ENCODE measurements at places on chromosomes 12 and 14. TPM values are rescaled to one million over a fixed set of nuclear protein-coding genes. Genes with fewer than 3 reads are reported as not detected.

The RIPK3 gene
- 39.2 TPM for total RNA-seq

The TSPAN19 gene
- total RNA-seq, result not detected

The COX14 gene
- total RNA-seq, result 49.4 TPM

The TCL1B gene
- 0.54 TPM for total RNA-seq

The GAPDH gene
- 379 TPM for total RNA-seq

The ABCC9 gene
- not detected for total RNA-seq

GRCh38 chr12:12439636-12440035, 82.8 kb downstream of the BORCS5 start:
- DNase-seq, result no peak

DNA sequence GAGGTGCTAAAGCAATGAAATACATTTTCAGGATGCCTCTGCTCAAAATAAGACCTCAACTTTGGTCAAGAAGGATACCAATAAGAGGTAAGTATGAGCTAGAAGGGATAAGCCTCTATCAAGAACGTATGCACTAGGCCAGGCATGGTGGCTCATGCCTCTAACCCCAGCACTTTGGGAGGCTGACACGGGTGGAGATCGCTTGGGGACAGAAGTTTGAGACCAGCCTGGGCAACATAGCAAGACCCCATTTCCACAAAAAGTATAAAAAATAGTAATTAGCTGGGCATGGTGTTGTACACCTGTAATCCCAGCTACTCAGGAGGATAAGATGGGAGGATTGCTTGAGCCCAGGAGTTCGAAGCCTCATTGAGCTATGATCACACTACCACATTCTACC, 94.7 kb downstream of the PRKAB1 start:
- DNase-seq, result no peak

- DNase-seq, result no peak
Observed at GRCh38 chr14:53368711-53369201, 215.6 kb upstream of the DDHD1 start.

DNA sequence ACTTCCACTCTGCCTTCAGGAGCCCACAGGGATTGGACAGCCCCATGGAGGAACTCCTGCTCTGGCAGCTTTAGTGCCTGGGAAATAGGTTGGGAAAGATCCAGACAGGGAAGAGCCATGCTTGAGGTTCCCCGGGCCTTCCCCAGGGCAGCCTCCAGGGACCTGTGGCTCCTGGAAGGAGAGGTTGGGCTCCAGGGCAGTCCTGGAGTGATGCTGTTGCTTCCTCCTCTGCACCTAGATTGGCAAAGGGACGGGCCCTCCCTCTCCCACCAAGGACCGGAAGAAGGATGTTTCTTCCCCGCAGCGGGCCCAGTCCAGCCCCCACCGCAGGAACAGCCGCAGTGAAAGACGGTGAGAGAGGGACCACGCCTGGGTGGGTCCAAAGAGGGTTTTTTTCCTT, 16.5 kb downstream of the VASH1 start:
- no peak for DNase-seq

- peak; percentile 57 for DNase-seq
Observed at GRCh38 chr12:101670007-101670671, 27.3 kb upstream of the CHPT1 start.

GRCh38 chr14:60657456-60658210, 8.4 kb upstream of the SIX1 start:
- no peak for DNase-seq

DNA sequence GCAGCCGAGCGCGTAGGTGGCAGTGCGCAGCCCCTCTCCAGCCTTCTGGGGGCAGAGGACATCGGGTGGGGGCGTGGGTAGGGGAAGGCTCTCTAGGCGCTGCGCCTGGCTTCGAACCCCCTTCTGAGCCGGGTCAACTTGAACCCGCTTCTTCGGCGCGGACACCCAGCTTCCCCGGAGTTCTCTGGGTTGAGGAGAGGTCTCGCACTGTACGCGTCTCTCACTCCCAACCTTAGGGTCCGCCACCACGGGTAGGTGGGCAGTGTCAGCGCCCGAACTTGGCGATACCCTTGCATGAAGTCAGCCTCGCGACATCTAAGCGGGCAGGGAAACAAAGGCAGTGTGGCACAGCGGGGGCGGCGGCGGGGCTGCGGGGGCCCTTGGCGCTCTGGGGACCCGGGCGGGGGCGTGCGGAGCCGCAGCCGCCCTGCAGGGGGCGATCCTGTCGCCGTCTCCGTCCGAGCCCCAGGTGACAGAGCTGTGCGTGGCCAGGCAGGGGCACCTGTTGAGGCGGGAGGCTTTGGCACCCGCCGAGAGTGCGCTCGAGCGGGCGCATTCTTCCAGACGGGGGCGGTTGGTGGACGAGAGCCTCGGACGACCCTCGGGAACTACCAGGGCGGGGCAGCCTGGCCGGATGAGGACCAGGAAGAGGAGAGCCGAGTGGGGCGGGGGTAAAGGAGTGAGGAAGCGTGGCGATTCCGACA, 1.1 kb downstream of the GALNT16 start:
- peak; percentile 52 for DNase-seq

- DNase-seq, result no peak
Observed at GRCh38 chr14:104879983-104880565, 15.0 kb downstream of the CEP170B start.

- DNase-seq, result no peak
Observed at GRCh38 chr14:37901978-37902377, 305.7 kb upstream of the SSTR1 start.

GRCh38 chr14:38137005-38137404, 70.7 kb upstream of the SSTR1 start:
- no peak for DNase-seq

GRCh38 chr12:54277823-54278276, 2.1 kb downstream of the CBX5 start:
- no peak for DNase-seq

DNA sequence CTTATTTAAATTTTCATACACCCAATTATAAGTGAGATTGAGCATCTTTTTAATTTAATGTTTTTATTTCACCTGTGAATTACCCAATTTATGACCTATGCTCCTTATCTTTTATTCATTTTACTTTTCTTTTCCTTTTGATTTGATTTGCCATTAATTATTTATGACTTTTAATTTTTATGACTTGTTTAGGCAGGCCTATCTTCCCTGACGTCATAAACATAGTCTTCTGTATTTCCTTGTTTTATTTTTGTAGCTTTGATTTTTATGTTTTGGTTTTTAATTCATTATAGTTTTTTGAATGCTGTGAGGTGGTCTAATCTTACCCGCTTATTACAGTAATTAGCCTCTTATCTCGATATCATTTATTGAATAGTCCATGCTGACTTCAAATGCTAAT, 467.1 kb upstream of the FAR2 start:
- DNase-seq, result no peak

DNA sequence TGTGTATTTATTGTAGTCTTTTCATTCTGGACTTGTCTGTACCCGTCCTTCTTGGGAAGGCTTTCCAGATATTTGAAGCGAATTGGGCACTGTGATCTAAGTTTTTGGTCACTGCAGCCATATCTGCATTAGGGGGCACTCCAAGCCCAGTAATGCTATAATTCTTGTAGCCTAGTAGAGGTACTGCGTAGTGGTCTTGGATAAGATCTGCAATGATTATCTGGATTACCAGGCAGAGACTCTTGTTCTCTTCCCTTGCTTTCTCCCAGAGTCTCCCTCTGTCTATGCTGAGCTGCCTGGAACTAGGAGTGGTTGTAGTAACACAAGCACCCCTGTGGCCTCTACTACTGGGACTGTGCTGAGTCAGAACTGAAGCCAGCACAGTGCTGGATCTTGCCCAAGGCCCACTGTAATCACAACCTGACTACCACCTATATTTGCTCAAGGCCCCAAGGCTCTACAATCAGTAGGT, 30.0 kb downstream of the SLC38A2 start:
- peak; percentile 19 for DNase-seq

GRCh38 chr12:90112666-90113065, 404.0 kb upstream of the ATP2B1 start:
- DNase-seq, result no peak

- DNase-seq, result no peak
Observed at GRCh38 chr14:54025661-54026060, 69.0 kb upstream of the BMP4 start.

GRCh38 chr12:95412482-95413311, 61.3 kb upstream of the METAP2 start:
- DNase-seq, result no peak

- no peak for DNase-seq
Observed at GRCh38 chr12:115672086-115672485, 605.4 kb downstream of the MED13L start.

DNA sequence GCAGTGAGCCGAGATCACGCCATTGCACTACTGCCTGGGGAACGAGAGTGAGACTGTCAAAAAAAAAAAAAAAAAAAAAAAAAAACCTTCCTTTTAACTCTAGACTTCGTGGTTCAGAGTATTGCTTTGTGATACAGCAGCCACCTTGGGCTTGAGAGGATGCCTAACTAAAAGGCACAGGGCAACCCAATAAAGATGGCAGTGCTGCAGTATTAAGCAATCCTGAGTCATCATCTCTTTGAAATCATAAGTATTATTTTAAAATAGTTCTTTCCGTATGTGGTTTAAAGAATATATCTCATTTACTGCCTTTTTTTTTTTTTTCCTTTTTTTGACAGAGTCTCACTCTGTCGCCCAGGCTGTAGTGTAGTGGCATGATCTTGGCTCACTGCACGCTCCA, 116.1 kb downstream of the PLEKHA5 start:
- no peak for DNase-seq

GRCh38 chr12:108679106-108679681, 45.5 kb upstream of the SELPLG start:
- DNase-seq, result no peak

DNA sequence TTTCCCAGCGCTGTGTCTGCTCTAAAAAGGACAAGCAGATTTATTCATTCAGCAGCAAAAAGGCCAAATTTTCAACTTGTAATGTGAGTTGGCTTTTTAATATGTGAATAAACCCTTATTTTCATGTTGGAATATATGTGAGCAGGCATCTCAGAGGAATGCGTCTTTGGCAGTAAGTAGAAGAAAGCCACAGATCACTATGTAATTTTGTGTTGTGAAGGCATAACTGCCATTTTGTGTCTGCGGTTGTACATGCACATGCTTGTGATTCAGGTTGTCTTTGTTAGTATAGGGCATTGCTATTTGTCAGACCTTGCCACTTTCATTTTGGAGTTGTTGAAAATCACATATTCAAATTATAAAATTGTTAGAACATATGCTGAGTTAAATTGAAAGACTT, 398.8 kb upstream of the RGS6 start:
- DNase-seq, result no peak
